ENCODE measurements at places on chromosomes 13 and 19.

GRCh38 chr13:88459331-88459730 lies 788.2 kb downstream of the SLITRK5 start:
- no peak for DNase-seq

- DNase-seq, result no peak
Observed at GRCh38 chr13:37686501-37686900, 87.9 kb upstream of the POSTN start.

DNA sequence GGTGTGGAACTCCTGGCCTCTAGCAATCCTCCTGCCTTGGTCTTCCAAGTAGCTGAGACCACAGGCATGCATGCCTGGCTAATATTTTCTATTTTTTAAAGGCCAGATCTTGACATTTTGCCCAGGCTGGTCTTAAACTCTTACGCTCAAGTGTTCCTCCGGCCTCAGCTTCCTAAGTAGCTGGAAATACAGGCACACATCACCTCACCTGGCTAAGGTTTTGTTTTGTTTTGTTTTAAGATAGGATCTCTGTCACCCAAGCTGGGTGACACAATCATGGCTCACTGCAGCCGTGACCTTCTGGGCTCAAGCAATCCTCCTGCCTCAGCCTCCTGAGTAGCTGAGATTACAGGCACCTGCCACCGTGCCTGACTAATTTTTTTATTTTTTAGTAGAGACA lies 5.5 kb upstream of the RLN3 start:
- no peak for DNase-seq

DNA sequence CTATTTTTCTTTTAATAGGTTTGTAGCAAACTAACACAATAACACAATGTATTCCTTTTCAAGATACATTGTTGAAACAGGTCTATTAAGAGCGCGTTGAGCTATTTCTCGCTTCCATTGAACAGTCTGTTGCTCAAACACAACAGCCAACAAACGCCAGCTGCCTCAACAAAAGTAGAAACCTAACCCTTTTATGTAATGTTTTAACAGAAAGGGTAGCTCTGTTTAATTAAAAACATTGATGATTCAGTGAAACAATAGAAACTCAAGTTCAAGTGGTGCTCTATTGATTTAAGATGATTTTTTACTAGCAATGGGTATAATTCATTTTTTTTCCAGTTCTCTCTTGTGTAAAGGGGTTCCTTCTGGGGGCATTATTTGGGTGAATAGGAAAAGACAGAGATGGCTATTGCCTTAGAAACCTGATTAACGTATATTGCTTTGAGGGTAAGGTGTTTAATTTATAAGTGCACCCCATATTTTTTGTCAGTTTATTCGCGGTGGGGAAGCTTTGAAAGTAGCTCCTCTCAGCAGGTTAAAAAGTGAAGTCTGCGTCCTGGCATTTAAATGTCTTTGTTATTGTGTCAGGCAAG lies 14.9 kb downstream of the ZIC2 start:
- no peak for DNase-seq

GRCh38 chr13:112182251-112182650 lies 115.3 kb downstream of the SOX1 start:
- no peak for DNase-seq
